ENCODE measurements at places on chromosomes 3 and 15.
A peak's percentile ranks its signal among the peaks of the same experiment; 100 is the strongest.

DNA sequence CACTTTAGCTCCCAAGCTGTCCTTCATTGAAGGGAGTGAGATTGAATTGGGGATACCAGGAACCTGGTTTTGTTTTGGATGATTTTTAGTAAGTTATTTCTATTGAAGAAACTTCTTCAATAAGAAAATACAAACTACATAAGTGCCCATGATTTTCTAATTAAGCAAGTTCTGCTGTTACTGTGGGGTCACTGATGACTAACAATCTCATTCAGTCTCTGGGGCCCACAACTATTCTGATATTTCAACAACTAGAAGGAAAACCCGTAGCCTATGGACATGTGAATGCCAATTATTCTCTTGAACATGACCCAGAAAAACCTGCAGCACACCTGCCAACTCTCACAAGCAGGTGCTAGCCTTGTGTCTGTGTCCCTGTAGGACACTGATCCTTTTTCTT is 184.6 kb downstream of the DCLK3 start:
- DNase-seq, result no peak

DNA sequence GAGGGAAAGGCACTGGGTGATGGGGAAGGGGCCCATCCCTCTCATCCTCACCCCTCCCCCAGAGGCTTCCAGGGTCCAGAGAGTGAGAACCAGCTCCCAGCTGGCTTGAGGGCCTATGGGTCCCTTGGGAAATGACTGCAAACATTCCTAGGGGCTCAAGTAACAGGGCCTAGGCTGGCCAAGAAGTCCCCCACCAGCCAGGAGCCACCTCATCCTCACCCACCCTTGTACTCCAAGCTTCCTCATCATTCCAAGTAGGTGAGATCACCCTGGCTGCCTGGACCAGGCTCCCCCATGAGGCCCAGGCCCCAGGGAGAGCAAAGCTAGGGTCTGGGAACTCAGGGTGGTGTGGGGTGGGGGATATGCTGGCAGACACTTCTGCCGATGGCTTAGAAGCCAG is 14.8 kb downstream of the LOXL1 start:
- no peak for DNase-seq

- no peak for DNase-seq
These were observed 18.1 kb downstream of the MAP6D1 start for GRCh38 chr3:183807209-183807728.

DNA sequence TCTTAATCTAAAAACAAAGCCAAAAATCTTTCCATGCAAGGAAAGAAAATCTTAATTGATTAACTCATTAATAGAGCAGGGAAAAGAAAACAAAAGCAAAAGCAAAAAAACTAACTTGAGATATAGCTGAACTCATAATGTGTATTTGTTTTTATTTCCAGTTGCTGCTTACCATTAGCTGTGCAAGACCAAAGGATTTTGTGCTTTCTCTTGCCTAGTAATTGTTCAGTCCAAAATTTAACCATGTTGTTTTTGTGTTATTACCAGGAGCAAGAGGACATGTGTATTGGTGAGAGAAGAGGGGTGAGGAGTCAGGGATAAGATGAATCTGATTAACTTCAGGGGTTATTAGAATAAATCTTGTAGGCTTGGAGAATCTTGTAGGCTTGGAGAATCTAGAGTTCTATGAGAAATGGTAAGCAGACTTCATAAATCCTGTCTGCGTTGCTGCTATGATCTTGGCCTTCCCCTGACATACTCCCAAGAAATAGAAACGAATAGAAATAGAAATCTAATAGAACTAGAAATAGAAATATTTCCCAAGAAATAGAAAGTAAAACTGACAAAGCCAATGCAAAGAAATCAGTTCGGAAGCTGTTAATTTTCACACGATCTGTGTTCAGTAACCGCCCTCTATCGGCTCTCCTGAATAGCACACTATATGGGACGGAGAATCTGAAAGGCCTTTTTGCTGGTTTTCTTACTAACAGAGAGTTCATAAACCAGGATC is 72.6 kb upstream of the TNFSF10 start:
- DNase-seq, result no peak

- DNase-seq, result no peak
These were observed 60.2 kb downstream of the CACNA1D start for GRCh38 chr3:53554559-53555067.

DNA sequence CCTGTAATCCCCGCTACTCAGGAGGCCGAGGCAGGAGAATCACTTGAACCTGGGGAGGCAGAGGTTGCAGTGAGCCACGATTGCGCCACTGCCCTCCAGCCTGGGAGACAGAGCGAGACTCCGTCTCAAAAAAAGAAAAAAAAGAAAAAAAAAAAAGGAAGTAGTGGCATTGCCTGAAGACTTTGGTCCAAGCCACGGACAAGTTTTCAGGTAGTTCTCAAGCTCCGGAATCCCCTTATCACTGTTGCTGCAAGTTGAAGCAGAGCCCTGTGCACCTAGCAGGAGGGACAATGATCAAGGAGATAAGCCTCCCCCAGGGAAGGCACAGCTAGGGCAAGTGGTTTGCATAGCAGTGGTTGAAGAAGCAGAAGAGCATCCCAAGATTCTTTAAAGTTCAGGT is 97.6 kb downstream of the MEX3B start:
- DNase-seq, result no peak

GRCh38 chr3:4940985-4941384 is 38.3 kb upstream of the BHLHE40 start:
- DNase-seq, result no peak

- DNase-seq, result no peak
These were observed 490.9 kb upstream of the CFAP20DC start for GRCh38 chr3:59540696-59541095.

DNA sequence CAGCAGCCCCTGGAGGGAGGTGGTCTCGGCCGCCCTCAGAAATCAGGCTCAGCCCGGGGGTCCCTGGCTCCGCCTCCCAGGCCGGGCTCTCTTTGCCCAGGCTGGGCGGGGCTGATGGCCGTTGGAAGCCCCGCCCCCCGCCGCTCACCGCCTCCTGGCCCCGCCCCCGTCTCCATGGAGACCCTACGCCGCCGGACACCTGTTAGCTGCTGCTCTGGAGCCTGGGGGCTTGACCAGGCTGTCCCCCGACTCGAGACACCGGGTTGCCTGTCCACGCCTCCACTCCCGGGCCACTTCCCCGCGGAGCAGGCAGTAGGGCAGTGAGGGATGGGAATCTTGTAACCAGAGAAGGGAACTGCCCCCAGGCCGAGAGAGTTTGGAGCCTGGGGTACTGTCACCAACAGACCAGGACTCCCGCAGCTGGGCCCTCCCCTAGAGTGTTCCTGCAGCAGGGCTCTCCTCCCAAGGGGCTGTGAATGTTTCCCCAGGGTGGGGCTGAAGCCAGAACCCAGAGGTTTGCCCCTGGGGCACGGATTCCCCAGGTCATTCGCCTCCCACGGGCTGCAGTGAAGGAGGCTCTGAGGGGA is 27.8 kb upstream of the RPL32 start:
- DNase-seq, result peak; percentile 31

DNA sequence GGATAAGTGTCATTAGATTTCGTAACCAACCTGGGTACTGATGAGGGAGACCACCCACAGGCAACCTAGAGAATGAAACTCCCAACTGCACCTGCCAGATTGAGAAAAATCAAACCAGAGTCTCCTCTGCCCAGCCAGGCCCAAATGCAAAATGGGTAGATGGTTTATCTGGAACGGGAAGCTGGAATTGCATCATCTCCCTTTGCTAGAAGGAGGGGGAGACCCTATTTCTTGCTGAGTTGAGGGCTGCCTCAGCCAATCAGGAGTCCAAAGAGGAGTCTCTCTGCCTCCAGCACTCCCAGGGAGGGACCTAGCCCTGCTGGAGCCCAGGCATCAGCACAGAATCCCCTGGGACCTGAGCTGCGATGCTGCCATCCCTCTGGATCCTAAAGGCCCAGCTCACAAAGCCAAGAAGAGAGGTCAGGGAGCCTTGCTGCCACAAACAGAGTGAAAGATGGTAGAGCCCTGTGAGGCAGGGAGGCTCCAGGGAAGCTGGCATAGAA is 8.1 kb downstream of the RMDN3 start:
- no peak for DNase-seq

DNA sequence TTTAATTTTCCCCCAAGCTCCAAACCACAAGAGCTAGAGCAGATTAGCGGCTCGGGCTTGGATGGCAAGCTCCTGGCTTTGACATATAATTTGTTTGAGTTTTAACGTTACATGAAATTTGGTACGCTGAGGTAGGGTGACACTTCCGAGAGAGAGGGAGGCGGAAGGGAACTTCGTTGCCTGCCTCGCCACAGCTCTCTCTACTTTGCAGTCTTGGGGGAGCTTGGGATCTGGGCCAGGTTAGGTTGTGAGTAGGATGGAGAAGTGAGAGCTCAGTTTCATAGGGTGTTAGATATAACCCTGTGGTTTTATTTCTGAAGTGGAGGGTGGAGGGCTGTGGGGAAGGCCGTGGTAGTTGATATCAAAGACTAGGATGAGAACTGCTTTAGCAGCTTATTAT is 39.7 kb downstream of the LRTM1 start:
- DNase-seq, result no peak

DNA sequence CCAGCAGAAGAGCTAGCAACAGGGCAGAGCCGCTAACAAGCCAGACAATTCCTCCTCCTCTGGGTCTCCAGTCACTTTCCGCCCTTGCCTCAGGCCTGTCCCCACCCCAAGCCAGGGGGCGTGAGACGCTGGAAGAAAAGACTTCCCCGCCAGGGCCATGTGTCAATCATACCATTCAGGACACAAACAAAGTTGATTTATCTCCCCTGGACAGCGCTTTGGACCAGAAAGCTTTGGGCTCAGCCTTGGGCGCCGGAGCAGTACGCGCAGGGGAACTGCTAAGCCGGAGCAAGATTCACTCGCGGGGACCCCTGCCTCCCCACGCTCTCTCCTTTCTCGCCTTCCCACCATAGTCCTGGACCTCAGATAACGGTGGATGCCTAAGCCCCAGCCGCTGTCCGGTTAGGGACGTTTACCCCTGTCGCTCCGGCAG is 479 bp downstream of the LRRC2 start:
- DNase-seq, result no peak

- DNase-seq, result peak; percentile 65
These were observed 86.5 kb upstream of the FOXB1 start for GRCh38 chr15:59917504-59918157.

DNA sequence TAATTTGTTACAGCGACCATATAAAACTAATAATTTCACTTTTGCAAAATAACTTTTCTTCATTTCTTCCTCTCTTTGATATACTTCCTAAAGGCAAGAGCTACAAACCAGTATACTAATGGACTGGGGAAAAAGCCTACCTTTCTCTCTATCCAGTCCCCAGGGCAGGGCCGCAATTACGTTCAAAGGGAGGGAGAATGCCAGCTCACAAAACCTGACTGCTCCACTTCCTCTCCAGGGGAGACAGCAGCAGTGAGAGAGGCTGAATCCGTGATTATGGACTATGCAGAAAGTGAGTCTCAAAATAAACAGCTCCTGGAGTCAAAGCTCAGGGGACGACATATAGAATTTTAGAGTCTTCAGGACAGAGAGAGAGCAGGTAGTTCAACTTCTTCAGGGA is 126.9 kb upstream of the HES1 start:
- no peak for DNase-seq

GRCh38 chr3:186044968-186045367 is 63.9 kb downstream of the ETV5 start:
- DNase-seq, result no peak

DNA sequence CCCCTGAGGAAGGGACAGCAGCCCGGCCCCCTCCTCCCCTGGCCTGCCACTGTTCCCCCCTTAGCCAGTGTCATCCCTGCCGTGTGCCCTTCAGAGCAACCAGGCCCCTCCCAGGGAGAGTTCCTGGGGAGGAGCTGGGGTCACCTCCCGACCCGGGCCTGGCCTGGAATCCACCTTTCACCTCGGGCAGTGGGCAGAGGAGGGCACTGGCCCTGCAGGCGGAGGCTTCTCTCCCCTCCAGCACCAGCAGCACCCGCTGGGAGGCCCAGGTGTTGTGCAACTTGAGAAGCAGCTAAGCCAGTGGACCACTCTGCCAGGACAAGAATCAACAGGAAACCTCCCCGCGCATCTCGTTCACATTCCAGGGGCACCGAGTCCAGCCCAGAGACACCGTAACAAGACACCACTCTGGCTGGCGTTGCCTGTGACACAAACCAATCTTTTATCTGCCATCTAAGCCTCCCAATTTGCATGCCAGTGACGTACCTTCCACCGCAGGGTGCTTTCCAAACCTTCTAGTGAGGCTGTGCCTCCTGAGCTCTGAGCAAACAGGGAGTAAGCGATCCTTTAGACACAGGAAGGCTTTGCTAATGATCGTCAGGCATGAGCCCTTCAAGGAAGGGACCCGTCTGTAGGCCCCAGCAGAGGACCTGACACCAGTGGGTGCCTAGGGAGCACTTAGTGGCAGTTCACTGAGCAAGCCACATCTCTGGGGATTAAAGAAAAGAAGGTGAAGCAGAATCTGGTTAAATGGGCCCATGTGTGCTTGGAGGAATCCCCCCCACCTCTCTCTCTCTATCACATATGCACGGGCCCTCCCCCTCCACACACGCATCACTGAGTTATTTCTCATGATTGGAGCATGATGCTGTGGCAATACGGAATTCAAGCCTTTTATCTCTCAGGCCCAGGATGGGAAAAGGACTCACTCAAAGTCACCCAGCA is 98.9 kb upstream of the TLE3 start:
- peak; percentile 19 for DNase-seq

- no peak for DNase-seq
These were observed 163.8 kb downstream of the ZIC1 start for GRCh38 chr3:147572970-147573340.

- DNase-seq, result no peak
These were observed 68.5 kb downstream of the GRIP2 start for GRCh38 chr3:14471690-14472089.

GRCh38 chr3:155309581-155309980 is 16.1 kb upstream of the STRIT1 start:
- DNase-seq, result no peak
